ENCODE measurements at places on chromosomes 2 and 18.

GRCh38 chr2:20852139-20852538, 29.2 kb upstream of the LDAH start:
- DNase-seq, result no peak

GRCh38 chr2:68366083-68366560, 1.0 kb downstream of the PLEK start:
- no peak for DNase-seq

DNA sequence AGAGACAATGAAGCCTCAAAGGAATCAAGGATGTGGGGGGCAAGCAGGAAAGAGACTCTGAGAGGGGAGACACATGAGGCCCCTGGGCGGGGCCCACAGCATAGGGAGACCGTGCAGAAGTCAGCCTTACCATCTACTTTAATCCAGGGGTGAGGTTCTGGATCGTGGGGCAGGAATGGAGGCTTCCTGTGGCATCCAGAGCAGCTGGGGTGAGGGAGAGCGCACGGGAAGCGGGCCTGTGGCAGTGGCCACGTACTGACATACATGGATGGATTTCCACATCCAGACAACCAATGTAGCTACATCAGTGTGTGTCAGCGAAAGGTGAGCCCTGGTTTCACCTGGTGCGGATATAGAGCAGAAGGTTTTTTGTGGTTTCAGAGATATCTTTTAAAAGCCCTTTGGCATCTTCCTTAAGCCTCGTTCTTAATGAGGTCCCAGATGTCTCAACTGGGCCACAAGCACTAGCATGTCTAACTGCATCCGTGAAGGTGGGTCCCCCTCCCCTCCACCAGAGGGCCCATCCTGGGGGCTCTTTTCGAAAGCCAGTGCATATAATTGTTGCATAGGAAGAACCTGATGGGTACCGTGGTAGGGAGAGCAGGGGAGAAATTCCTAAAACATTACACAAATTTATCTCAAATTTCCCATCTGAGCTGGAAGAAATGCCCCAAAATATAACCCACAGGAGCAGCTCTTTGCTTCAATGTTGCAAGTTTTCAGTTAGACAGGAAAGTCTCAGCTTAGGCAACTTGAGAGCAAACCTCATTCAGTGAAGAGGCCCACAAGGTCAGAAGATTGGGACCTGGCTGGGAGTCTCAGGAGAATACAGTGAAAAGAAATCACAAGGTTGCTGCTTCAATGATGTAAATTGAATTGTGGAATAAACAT, 90.9 kb downstream of the SP3 start:
- no peak for DNase-seq

DNA sequence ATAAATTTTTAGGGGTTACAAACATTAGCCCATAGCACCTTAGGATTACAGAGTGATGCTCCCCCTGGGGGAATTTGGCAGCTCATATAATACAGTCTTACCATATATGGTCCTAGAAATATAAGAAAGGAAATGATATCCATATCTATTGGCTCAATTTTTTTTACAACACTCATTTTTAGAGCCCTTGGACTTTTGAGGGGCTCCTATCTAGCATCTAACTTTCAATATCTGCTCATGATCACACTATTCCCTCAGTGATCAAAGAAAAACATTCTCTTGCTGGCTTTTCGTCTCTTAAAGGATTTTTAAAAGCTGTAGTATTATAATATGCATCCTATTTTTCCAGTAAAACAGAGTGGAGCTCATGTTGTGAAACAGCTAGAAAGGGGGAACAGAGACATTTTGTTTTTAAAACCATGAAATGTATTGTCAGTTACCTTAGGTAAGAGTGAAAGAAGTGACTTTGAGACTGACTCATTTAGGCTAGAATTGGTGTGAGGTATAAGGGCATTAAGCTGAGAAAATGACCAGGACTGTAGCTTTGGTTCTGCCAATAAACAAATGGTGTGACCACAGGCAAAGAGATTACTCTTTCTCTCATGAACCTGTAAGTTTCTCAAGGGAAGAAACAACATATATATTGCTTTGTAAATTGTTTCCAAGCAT, 65.8 kb downstream of the ALPK2 start:
- DNase-seq, result no peak

DNA sequence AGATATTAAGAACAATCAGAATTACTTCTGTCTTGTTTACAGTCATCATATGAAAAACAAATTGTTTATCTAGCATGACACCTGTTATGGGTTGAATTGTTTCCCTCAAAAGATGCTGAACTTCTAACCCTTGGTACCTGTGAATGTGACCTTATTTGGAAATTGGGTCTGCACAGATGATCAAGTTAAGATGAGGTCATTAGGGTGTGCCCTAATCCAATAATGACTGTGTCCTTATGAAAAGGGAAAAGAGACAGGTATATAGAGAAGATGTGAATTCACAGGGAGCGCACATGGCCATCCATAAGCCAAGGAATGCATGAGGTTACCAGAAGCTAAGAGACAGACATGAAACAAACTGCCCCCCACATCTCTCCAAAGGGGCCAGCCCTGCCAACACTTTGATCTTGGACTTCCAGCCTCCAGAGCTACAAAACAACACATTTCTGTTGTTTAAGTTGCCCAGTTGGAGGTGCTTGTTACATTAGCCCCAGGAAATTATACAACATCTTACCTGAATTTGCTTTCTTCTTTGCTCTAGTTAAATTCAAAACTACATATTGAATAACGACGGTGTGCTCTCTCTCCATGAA, 2.3 kb upstream of the HPCAL1 start:
- no peak for DNase-seq

DNA sequence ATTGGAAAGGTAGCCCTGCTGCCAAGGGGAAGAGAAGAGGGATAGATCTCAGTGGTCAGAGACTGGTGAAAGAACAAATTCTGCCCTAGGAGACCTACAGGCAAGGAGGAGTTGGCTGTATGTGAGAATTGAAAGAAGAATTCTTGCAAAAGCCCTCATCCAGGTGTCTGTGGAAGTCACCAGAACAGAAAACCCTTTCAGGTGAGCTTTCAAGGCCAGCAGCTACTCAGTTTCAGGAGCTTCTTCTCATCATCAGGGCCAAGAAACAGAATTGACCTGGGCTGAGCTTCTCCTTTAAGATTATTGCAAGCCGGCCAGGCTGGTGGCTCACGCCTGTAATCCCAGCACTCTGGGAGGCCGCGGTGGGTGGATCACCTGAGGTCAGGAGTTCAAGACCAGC, 110.2 kb downstream of the CDK15 start:
- DNase-seq, result no peak

DNA sequence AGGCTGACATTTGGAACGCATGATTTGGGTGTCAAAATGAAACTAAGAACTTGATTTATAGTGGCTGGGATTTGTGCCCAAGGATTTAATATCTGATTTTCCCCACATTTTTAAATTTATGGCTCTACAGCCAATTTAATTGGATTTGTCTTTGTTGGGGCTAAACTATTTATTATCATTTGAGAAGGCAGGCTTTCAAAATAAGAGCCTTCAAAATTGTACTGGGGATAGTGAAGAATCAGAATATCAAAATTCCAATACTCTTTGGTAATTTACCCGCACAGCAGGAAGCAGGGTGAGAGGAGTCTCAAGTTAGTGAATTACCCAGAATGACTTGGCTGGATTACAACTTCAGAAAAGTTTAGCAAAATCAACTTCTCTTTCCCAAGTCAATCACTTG, 278.1 kb downstream of the LRATD1 start:
- no peak for DNase-seq

- no peak for DNase-seq
Measured at GRCh38 chr2:187547353-187547979, 6.8 kb downstream of the TFPI start.

DNA sequence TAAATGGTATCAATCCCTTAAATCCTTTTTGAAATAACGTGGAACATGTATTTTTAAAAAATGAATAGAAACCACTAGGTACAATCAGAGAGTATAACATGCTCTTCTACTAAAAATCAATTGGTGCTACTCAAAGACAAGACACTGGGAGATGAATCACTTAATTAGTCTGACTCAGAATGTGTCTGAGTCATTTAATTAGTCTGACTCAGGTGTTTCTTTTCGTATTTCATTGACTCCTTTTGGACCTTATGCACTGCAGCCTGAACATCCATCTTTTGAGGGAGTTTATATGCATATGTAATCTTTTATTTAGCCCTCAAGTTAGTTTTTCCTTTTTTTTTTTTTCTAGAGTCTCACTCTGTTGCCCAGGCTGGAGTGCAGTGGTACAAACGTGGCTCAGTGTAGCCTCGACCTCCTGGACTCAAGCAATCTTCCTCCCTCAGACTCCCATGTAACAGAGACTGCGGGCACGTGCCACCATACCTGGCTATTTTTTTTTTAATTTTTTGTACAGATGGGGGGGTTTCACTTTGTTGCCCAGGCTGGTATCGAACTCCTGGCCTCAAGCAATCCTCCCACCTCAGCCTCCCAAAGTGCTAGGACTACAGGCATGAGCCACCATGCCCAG, 26.5 kb downstream of the PPP4R3B start:
- DNase-seq, result no peak

DNA sequence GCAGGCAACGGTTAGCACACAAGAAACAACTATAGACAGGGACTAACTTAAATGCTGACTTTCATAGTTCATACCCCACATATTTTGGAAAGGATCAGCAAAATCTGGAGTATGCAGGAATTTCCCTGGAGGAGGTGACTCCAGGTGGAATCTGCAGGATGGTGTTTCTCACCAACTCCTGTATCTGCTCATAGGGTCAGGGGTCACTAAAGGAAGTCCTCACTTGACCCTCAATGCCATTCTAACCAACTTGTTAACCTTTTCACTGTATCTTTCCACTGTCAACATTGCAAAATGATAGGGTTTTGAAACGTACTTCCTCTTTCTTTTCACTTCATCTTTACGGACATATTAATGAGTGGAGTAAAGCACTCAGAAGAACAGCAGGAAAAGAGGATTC, 207.0 kb upstream of the CXCR4 start:
- DNase-seq, result no peak

GRCh38 chr2:68764041-68764805, 29.6 kb downstream of the ARHGAP25 start:
- no peak for DNase-seq

DNA sequence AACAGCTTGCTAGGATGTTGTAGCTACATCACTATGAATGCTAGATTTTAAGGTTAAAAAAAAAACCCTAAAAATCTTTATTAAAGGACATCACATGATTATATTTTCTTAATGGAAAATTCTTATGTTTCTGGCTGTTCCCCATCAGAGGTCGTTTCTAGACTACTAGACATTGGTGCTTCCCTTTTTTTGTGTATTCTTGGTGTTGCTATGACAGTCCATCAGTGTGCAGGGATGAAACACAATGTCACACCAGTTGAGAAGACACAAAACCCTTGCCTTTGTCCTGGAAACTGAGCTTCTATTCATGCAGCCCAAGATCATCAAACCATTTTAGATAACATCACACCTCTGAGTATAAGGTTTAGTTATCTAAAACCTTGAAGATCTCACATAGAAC, 19.9 kb upstream of the TMEM131 start:
- DNase-seq, result no peak

DNA sequence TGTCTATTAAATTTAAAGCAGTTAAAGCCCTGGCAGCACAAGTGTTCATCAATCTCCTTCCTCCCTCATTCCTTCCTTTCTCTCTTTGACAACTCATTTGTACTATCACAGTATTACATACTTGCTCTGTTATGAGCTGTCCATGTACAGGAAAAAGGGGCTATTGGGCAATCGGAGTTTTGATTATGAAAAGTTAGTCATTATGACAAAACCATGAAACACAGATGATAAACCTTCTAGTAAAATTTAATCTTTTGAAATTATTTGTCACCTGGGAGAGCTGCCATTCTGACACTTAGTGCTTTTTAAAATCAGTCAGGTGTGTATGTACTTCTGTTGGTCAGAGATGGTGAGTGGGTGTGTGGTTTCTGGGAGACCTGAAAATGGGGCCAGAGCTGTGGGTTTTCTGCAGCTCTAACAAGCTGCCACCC, 39.4 kb downstream of the MAP4K4 start:
- DNase-seq, result no peak

GRCh38 chr2:80008596-80008995, 296.0 kb downstream of the LRRTM1 start:
- DNase-seq, result no peak

- DNase-seq, result no peak
Measured at GRCh38 chr2:102592601-102593000, 26.8 kb upstream of the SLC9A2 start.

GRCh38 chr2:230068651-230069055, at the start of gene SLC16A14:
Gene SLC16A14, minus strand, starts transcription at chr2:230068924. Its CDS starts 9,572 bp downstream, at chr2:230059352.
- peak; percentile 4 for DNase-seq

GRCh38 chr2:207541933-207542332, 12.2 kb downstream of the CREB1 start:
- no peak for DNase-seq

- no peak for DNase-seq
Measured at GRCh38 chr2:216385478-216385877, 13.2 kb upstream of the MARCHF4 start.

GRCh38 chr2:48162742-48163141, 256.4 kb upstream of the FBXO11 start:
- DNase-seq, result no peak

DNA sequence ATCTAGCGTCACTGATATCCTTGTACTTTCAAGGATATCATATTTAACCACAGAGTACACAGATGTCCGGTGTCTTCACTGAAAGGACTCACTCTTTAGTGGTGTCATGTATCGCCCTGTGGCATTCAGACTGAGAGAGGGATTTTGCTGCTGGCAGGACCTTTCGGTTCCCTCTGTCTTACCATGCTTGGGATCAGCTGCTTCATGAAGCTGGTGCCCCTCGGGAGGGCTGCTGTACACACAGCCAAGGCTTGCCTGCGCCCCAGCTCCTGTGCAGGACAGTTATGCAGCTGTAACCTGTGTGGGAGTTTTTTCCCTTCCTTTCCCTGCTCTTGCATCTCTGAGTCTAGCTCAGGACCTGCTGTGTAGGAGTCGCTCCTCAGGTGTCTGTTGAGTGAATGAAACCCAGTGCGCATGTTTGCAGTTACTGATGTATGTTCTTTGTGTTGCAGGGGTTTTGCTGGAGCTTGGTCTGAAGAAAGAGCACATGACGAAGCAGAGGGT, 64.4 kb downstream of the GREB1 start:
- no peak for DNase-seq

DNA sequence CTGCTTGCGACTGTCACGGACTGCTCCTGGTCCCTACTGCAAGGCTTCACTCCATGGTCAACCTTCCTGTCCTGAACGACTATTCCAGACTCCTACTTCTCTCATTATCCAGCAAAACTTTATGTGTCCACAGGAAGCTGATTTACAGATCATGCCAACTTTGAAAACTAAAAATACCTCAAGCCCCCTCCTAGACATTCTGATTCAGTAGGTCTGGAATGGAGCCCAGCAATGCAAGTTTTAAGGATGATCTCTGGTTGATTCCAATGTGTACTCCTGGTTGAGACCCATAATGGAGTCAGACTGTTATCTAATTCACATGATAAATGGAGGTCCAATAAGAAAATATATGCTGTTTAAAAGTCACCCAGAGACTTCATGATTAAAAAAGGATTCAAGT, 13.1 kb upstream of the LRATD1 start:
- no peak for DNase-seq

- no peak for DNase-seq
Measured at GRCh38 chr18:36594621-36595020, 234.2 kb downstream of the TPGS2 start.

GRCh38 chr2:219851801-219852481, 224.5 kb downstream of the SLC4A3 start:
- no peak for DNase-seq
